Choroid plexus epithelial cell (primary cell): ENCODE measurements at places on chromosomes 3 and 15.

DNA sequence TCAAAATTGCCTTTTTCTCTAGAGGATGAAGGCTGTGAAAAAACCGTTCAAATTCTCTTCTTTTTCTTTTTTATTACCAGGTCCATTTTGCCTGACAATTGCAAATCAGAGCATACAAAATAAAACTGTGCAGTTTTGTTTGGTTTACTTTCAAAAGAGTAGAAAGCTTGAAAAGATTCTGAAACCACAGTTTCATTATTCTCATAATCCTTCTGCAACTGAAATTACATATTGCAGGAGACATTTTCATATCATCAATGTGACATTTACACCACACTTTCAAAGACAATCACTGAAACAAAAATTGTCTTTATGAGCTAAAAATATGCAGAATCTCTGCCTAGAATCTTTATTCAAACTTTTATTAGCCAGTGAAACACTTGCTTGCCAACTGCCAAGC lies 296.4 kb upstream of the TPRG1 start:
- no peak for DNase-seq

- DNase-seq: no peak
Observed at GRCh38 chr3:177883957-177884356, 652.3 kb upstream of the KCNMB2 start.

GRCh38 chr3:195147649-195148080 lies 123.3 kb downstream of the XXYLT1 start:
- DNase-seq: peak; percentile 75

DNA sequence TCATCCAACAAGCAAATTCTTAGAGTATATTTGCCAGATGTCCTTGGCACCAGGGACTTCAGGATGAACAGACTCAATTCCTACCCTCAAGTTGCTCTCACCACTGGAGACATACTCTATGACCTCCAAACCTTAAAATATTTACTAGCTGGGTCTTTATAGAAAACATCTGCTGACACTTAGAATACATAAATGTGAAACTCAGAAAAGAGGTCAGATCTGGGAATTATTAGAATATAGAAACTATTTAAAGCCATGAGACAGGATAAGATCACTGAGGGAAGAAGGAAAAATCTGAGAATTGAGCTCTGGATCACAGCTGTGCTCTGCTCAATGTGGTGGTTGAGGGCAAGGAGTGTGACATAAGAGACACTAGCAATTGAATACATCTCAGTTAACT lies 695.4 kb upstream of the UBE2E2 start:
- no peak for DNase-seq

DNA sequence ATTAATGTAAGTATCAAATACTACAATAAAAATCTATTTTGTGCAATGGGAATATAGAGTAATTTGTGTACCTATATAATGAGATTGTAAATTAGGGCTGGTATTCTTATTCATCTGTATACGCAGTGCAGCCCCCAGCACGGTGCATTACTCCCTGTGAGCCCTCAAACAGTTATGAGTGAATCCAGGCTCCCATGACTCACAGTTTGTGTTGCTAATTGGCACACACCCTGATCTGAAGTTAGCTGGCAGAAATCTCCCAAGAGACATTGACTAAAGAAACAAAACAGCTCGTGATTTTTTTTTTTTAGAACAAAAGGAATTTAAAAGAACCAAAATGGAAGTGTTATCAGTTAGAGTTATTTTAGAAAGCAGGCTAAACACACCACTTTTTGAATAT lies 15.7 kb downstream of the GK5 start:
- peak; percentile 94 for DNase-seq

DNA sequence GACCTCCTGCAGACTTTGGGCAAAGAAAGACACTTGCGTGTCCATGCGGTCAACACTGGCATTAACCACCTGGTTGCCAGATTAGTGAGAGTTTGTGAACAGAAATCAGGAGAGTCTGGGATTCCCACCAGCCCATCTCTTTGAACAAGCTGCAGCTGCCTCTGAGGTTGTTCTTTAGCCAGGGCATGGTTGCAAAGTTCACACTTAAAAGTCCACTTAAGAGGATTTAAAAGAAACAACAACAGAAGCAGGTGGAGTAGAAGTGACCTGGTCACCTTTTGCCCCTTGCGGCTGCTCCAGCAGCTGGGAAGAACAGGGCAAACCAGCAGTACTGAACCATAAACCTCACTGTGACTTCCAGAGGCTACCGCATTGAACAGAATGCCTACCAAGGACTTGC lies 97.3 kb downstream of the FOXB1 start:
- DNase-seq: no peak

GRCh38 chr3:144381607-144382006 lies 410.0 kb downstream of the DIPK2A start:
- DNase-seq: no peak

DNA sequence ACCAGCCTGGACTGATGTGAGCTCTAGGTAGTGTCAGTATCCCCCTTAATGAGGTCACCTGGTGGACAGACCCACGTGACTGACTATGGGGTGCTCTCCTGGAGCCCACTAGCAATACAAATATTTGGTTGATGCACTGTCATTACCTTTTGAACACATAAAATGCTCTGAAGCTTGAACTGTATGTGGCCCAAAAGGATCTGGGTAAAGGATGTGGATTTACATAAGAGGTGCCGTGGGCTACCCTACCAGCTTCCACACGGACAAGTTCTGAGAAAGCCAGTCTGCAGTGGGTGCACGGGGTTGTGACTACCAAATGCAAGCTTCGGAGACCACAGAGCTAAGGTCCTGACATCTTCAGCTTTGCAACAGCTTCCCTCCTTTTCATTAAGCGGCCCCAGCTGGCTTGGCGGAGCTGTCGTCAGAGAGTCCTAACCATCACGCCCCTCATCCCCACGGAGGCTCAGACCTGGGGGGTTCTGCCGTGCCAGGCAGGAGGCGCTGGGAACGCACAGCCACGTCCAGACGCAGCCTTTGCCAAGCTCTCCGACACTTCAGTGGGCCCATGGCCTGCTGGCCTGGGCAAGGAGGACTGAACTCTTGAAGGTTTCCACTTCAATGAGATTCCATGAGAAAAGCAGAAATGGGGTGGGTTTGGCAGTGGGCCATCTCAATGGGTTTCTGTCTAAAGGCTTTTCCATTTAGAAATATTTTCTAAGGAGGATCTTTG lies 228.3 kb downstream of the ADAMTS17 start:
- peak; percentile 5 for DNase-seq

GRCh38 chr15:100123611-100124010 lies 218.2 kb downstream of the ADAMTS17 start:
- no peak for DNase-seq

DNA sequence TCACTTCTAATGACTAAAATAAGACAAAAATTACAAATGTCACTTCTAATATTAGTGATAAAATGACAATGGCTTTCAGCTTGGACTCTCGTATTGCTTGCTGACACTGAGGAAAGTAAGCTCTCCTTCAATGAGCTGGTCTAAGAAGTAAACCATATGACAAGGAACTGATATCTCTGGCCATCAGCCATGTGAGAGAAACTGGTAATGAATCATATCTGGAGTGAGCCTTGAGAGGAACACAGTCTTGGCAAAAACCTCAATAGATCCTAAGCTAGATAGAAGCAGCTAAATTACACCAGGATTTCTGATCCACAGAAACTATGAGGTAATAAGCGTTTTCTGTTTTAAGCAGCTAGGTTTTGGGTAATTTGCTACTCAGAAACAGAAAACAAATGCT lies 1575.1 kb downstream of the OTOL1 start:
- DNase-seq: peak; percentile 50

DNA sequence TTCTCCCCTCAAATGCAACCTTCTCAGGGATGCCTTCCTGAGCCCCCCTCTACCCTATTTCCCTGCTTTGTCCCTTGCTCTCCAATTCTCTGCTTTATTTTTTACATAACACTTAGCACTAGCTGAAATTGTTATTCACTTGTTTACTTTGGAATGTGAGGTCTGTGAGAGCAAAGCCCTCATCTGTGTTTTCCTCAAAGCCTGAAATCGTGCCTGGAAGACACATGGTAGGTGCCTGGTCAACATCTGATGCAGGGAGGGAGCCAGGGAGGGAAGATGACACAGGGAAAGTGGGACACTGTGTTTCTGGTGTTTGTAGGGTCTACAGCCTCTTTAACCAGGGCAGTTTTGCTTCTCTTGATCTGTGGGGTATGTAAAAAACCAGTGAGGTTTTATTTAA lies 23.6 kb downstream of the EIF2AK4 start:
- DNase-seq: no peak

GRCh38 chr15:98025237-98025636 lies 64.7 kb downstream of the ARRDC4 start:
- DNase-seq: peak; percentile 18

GRCh38 chr3:124478830-124479229 lies 251.4 kb upstream of the UMPS start:
- DNase-seq: no peak

- DNase-seq: no peak
Observed at GRCh38 chr3:24249523-24249922, 245.1 kb downstream of the THRB start.

- no peak for DNase-seq
Observed at GRCh38 chr3:123687286-123687685, 102.4 kb upstream of the HACD2 start.

DNA sequence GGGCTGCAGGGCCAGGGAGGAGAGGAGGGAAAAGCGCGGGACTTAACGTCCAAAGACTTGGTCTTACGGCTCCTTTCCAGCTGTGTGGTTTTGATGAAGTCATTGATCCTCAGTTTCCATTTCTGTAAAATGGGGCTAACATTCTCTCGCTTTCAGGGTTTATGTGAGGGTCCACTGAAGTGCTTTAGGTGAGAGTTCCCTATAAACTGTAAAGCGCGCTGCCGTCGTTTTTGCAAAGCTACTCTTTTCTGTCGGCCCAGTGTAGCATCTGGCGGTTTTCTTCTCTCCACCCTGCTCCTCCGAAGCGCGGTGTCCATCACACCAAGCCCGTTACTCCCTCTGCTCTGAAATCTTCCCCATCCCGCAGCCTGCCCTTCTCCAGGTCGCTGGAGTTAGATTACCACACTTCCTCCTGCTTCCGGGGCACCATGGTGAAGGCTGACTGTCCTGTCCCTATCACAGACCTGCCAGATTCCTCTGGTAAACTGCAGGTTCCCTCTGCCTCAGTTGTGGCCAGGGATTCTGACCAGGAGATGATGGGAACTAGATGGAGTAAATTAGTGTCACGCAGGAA lies 702 bp upstream of the DNAJC17 start:
- DNase-seq: no peak

DNA sequence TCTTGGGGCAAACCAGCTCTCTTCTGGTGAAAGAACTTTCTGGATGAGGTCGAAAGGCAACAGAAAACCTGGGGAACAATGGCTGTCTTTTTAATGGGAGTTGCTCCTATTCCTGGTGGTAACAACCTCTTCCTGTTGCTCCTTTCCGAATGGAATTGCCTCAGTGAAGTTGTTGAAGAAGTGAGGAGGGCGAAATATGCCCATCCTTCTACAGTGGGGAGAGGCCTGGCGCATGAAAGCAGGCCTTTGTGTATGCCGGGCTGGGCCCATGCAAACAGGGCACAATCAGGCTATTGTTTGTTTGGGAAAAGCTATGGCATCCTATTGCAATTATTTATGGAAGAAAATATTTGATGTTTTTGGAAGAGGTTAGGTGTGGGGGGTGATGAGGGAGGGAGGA lies 166.9 kb downstream of the IGF1R start:
- no peak for DNase-seq

DNA sequence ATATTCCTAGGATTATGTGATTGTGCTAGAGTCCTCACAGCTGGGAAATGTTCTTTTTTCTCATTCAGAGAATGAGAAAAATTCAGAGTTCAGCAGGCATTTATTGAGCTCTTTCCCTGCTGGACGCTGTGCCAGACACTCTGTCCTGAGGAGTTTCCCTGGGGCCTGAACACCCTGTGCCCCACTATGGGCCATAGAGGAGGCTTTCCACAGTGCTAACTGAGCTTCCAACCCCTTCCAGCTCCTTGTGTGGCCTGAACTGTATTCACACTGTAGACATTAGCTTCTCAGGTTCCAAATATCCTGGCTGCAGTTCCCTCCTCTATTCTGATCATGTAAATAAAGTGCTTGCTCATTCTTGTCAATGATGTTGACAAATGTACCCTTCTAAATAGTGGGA lies 10.0 kb downstream of the ABHD2 start:
- no peak for DNase-seq

DNA sequence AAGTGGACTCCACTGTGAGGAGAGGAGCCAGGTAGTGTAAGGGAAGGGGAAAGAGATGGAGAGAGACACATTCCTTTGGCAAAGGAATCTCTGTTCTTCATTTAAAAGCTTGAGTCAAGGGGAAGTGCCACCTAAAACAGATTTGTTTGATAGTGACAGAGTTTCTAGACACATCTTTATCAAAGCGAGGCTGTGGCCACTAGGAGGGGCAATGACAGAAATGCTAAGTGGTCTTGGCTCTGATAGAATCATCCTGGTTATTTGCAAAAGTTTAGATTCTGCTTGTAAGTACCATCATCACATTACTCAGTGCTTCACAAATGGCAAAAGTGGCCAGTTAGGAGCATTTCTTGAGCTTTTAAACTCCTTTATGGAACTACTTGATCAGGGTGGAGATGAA lies 261.4 kb downstream of the CNTN3 start:
- DNase-seq: peak; percentile 21

DNA sequence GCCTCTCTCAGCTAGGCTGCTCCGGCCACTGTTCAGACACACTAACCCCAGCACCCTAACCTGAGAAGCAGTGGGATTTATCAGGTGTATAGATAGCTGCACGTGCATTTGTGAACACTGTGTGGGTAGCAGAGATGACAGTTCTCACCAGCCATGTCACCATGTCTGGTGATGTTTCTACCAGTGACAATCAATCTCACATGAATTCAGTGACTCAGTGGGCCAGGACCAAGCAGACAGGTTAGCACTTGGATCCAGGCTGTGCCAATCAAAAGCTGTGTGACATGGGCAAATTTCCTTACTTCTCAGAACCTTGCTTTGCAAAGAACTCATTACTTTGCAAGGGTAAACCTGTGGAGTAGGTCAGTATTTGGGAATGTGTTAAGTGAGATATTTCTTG lies 65.3 kb upstream of the GATM start:
- no peak for DNase-seq

DNA sequence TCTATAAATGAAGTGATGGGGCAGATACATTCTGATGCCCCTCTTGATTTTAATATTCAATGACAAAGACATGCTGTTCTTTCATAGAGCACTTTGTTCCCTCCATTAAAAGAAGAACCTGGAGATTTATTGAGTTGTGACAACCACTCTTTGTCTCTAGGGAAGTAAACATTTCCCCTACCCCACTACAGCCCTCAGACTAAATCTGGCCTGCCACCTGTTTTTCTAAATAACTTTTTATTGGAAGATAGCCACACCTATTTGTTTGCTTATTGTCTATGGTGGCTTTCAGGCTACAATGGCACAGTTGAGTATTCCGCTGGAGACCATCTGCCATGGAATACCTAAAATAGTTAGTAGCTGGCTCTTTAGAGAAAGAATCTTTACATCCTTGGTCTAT lies 41.2 kb upstream of the ZNF385D start:
- DNase-seq: no peak

- no peak for DNase-seq
Observed at GRCh38 chr3:64086479-64087252, 63.4 kb upstream of the PSMD6 start.
